ENCODE measurements at places on chromosomes 1 and 21.

DNA sequence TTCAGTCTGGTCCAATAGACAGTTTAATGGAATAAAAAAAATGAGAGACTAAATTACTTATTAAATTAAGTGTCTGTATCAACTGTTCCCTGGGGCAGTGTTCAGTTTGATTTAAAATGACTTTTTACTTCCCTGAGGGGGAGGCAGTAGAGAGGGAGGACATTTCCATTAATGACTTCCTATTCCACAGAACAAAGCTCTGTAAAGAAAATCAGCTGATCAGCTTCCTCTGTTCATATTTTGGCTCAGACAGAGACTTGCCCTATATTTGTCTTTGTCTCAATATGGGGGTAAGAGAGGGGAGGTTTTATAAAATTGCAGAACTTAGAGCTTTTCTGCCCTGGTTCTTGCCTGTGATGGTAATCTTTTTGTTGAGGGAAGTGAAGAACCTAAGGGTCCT, 8.4 kb downstream of the CFAP126 start:
- no peak for DNase-seq

DNA sequence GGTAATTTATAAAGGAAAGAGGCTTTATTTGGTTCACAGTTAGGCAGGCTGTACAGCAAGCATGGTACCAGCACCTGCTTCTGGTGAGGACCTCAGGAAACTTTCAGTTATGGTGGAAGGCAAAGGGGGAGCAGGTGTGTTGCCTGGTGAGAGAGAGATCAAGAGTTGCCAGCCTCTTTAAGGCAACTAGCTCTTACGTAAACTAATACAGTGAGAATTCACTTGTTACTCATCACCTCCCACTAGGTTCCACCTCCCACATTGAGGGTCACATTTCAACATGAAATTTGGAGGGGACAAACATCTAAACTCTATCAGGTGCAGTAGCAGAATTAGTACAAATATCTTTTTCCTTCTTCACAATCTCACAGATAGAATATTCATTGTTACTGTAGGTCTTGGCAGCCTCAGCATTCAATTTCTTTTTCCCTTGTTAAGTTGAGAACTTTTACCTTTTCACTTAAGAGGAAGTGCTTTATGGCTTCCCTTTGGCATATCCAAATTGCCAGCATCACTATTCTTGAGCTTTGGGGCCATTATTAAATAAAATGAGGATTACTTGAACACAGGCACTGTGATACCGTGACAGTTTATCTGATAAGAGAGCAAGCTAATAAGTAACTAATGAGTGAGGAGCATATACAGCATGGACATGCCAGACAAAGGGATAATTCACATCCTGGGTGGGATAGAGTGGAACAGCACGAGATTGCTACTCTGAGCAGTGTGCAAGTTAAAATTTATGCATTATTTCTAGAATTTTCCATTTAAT, 48.4 kb downstream of the MAGI3 start:
- no peak for DNase-seq

DNA sequence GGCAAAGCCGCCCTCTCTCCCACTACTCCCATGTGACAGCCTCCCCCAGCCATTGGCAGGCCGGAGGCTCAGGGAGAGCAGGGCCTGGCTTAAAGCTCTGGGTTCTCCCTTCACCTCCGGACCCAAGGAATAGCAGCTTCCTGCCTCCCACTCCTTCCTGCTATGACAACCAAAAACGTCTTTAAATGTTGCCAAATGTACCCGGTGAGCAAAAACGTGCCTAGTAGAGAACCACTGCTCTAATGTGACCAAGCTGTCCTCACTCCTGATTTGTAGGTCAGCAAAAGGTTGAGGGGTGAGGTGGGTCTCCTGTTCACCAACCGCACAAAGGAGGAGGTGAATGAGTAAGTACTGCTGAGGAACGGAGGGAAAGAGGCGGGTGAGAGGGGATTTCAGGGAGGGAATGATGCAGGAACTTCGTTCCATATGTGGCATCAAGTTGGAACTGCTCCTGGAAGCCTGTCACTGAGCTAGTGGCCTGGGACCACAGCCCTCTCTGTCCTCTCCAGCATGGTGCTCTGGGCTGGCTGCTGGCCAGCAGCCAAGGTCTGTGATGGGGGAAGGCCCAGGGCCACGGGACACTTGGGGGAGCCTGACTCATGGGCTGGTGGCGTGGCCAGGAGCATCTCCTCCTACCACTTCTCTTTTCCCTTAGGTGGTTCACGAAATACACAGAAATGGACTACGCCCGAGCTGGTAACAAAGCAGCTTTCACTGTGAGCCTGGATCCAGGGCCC, 5.7 kb downstream of the MRTO4 start:
- DNase-seq = no peak

GRCh38 chr1:35783055-35783583, 13.3 kb upstream of the CLSPN start:
- DNase-seq = no peak

- DNase-seq = no peak
Measured at GRCh38 chr1:27544834-27545233, 54.9 kb upstream of the WASF2 start.

DNA sequence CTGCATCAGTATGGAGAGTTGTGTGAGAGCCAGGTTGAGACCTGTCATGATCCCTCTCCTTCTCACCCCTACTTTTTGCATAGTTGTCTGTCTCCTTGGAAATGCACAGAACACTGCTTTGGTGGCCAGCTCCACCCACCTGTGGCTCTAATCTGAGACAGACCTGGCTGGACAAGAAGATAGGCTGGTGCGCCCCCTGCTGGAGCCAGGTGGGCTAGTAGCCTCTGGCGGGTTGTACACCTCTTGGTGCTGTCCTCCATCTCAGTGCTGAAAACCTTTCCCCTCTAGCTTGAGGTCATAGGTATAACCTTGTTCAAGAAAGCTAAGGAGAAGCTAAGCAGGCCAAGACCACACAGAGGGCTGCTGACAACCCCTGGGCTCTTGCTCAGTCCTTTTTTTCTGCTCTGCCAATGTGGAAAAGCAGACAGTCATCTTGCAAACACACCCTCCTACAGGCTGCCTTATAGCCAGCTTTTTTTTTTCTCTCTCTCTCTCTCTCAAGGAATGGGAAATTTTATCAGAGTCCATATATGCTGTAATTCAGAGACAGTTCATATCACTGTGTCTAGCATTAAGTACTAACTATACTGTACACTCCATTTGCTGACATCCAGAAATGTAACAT, 58.8 kb upstream of the SPATA6 start:
- peak; percentile 13 for DNase-seq

Data from activated naive CD4-positive, alpha-beta T cell treated with anti-CD3 and anti-CD28 coated beads, Interleukin-2, amount 50 U/mL, for 16 hours (primary cell).